ENCODE measurements at places on chromosomes 2 and 18.

DNA sequence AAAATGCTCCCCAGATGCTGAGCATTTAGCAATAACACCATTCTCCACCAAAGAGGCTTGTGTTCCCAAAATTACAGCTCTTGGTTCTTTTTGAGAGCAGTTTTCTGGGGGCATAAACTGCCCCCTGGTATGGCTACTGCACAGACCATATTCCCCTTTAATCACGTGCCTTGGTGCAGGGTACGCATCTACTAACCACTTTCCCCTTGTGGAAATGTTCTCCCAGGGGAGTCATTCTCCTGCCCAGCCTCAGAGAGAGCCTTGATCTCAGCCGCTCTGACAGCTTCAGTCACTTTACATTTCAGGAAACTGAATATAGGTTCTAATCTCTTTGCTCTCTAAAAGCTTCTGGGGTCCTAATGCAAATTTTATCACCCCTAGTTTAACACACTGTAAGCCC lies 44.7 kb upstream of the EML6 start:
- DNase-seq: no peak

DNA sequence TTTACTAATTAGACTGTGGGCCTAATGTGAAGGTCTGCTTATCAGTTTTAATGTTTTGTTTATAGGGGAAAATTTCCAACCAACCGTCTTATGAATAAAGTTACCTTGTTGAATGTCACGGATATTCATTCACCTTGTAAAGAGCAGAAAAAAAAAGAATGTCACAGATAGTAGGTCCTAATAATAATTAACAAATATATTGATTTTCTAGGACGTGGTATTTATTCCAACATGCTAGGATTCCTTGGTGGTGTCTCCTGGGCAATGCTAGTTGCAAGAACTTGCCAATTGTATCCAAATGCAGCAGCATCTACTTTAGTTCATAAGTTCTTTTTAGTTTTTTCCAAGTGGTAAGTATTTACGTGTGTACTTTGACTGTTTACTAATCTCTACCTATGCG lies 23.4 kb downstream of the PAPOLG start:
- DNase-seq: no peak

DNA sequence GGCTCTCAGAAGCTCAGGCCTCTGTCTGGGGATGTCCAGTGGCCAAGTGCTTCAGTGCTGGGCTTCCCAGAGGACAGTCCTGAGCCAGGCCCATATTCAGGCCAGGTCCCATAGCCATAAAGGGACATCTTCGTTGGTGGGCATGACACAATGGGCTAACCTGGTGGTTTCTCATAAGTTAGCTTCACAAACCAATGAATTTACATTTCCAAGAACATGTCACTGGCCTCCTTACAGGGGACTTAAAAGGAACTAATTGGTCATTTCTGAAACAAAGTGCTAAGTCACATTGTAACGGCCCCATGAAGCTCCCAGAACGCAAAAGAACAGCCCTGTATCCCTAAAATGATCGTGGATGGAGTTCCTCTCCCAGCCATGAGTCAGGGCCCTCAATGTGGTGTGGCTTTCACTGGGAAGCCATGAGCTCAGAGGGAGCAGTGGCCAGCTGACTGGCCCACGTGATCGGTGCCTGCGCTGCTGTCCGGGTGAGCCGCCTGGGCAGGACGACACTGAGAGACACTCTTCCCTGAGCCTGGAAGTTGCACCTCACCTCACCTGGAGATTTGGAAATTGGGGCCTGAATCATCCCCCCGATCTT lies 163.7 kb upstream of the APCDD1 start:
- DNase-seq: no peak

DNA sequence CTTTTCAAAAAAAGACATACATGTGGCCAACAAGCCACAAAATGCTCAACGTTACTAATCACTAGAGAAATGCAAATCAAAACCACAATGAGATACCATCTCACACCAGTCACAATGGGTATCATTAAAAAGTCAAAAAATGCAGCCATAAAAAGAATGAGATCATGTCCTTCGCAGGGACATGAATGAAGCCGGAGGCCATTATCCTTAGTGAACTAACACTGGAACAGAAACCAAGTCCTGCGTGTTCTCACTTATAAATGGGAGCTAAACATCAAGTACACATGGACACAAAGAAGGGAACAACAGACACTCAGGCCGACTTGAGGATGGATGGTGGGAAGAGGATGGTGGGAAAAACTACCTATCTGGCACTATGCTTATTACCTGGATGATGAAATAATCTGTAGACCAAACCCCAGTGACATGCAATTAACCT lies 17.8 kb upstream of the ATL2 start:
- DNase-seq: peak; percentile 27

DNA sequence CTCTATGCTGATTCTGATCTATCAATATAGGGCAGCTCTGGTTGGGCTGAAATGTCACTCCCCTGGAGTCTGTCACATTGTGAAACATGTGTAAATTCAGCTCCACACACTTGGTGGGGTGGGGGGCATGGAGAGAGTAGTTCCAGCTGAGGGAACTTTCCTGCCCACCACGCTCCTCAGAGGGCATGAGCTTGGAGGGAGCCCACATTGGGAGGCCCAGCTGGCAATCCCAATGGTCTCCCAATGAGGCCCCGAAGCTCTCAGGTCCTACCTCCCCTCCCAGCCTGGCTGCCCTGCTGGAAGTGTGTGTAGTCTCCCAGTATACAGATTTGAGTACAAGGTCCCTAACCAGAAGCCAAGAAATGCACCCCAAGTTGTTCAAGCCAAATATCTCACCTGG lies 31.5 kb downstream of the GYPC start:
- no peak for DNase-seq

- DNase-seq: peak; percentile 79
These were observed 492.0 kb downstream of the TNS1 start for GRCh38 chr2:217510771-217511291.

DNA sequence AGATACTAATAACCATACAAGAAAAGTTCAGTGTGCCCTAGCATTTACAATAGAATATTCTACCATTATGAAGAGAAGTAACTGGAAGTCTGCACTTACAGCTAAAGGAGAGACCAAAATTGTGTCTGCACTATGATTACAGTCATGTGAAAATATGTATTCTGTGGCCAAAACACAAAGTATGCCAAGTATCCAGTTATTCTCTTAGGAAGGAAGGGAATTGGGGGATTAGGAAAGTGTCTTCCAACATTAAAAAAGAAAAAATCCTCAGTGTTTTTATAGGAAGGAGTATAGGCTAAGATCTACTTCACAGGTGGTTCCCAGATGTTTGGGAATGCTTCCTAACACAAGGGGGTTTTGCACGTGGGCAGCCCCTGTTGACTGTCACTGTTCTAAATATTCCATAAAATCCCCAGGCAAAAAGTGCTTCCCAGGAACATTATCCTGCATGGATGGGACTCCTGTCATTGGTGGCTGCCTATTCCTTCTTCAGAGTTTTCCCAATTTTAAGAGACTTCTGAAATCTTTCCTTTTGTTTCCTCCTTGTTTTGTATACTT lies 180.2 kb upstream of the KLHL29 start:
- no peak for DNase-seq

GRCh38 chr2:165778653-165779451 lies 15.2 kb downstream of the GALNT3 start:
- DNase-seq: peak; percentile 18

GRCh38 chr18:63405986-63406385 lies 16.3 kb downstream of the VPS4B start:
- DNase-seq: peak; percentile 82
